ENCODE measurements at places on chromosomes 13 and 19.

DNA sequence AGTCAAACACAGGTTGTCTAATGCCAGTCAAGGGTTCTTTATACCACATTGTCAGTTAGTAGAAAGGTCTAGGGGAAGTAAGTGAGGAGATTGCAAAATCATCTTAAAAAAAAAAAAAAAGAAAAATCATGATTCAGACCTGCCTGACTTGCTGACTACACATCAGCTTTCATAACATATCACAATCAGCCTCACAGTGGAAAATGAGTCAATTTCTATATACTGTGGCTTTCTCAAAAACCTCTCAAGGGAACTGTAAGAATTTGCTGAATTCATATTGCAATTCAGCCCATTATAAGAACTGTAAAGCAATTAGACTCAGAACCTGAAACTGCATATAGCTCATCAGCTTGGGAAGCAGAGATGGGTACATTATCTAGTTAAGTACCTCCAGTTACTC lies 75.3 kb upstream of the GPC6 start:
- DNase-seq: peak; percentile 91

- no peak for DNase-seq
These were observed 7.2 kb downstream of the FUT5 start for GRCh38 chr19:5863030-5863665.

- DNase-seq: no peak
These were observed 506.6 kb downstream of the PCDH9 start for GRCh38 chr13:66723576-66723975.

GRCh38 chr13:82713687-82714405 lies 1168.4 kb downstream of the SLITRK1 start:
- DNase-seq: peak; percentile 3

- DNase-seq: no peak
These were observed 20.9 kb downstream of the LIG4 start for GRCh38 chr13:108194435-108194936.

DNA sequence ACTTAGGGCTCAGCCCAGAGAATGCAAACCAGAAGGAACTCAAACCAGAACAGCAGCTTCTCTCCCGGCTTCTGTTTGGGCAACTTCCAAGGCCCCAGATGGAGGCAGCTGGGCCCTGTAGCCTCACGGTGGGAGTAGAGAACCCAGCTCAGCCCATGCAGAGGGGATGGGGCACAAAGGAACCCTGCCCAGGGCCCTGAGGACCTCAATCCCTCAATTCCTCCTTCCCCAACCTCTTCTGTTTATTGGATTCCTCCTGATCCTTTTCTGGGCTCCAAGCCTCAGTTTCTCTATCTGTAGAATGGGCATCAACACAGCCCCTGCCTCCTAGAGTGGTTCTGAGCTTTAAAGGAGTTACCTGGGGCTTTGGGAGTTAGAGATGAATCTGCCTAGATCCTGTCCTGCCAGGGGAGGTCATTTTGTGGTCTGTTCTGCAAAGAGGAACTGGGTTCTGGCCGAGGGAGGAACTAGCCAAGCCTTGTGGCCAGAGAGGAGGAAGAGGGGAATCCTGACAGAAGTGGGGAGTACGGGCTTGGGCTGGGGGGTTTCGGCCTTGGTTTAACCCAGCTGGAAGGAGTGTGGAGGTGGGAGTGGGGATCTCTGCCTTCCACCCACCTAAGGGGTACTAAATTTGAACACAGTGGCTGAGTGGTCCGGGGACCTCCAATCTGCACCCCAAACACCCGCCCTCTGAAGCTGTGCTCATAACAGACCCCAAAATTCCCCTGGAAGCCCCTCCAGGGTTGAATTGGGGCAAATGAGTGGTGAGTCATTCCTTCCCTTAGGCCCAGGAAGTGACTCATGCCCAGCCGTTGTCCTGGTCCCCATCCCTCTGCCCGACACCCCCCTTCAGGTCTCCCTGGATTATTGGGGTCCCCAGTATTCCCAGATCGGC lies 2.7 kb downstream of the ADGRE5 start:
- DNase-seq: peak; percentile 61

DNA sequence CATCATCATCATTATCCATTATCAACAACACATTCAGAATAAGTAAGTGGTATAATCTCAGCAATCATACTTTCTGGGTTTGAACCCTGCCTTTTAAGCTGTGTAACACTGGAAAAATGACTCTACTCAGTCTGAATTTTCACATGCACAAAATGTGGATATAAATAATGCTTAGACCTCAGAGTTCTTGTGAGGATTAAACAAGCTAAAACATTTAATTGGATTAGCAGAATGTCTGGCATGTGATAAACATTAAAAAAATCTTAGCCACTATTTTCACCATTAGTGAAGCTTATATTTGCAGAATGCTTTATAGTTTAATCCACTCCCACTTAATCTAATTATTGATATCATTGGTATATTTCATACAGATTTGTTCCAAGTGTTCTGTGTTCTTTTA lies 412.3 kb downstream of the RFC3 start:
- DNase-seq: no peak

DNA sequence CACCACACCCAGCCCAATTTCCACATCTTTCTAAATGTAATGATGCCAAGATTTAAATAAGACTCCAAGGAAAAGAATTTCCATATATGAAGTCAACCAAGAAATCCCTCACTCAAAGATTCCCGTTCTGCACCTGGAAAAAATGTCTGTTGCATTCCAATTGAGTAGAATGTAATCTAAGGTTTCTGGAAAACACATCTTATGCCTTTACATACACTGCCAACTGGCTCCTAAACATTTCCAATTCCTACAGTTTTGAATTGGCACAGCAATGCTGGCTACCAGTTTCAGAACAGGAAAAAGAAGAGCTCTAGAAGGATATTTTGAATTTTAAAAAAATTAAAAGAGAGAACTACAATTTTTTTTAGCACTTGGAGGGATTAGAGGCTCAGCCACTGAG lies 43.0 kb downstream of the COL4A2 start:
- DNase-seq: no peak

DNA sequence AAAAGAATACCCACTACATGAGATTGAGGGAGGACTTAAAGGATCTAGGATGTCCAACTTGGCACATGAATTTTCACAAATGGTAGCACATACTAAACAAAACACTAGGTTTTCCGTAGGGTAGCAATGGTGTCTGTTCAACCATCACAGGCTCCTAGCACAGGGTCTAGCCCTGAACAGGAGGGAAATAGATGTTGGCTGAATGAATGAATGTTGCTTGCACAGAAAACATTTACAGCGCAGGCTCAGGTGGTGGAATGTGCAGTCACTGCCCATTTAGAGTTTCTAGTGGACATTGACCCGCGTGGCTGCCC lies 1.9 kb upstream of the MYCBP2 start:
- DNase-seq: no peak

DNA sequence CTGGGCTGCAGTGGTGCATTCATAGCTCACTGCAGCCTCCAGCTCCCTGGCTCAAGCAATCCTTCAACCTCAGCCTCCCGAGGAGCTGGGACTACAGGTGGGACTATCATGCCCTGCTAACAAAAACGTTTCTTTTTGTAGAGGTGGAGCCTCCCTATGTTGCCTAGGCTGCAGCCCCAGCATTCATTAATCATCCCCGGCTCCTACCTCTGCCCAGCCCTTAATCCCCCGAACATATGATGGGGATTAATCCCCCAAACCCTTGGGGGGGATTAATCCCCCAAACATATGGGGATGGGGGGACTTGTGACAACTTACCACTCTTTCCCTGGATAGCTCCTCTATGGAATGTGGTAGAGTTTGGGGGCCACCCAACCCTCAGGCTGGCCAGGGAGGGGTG lies 45.9 kb downstream of the SUGP2 start:
- DNase-seq: no peak

- peak; percentile 27 for DNase-seq
These were observed 35.7 kb upstream of the FAM216B start for GRCh38 chr13:42745655-42746054.

DNA sequence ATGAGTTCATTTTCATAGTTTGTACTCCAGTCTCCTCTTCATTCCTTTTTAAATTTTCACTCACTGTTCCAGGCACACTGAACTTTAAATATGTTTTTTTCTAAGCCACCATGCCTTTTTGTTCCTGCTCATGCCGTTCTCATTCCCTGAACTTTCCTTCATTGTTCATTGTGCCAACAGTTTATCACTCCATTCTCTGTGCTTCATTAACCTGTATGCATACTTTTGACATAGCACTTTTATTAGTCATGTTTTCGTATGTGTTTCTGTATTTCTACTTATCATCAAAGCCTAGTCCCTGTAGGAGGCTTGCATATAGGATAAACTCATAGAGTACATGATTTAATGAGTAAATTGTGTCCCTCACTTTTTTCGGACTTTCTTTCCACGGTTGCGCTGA lies 65.3 kb downstream of the PCDH20 start:
- DNase-seq: no peak

DNA sequence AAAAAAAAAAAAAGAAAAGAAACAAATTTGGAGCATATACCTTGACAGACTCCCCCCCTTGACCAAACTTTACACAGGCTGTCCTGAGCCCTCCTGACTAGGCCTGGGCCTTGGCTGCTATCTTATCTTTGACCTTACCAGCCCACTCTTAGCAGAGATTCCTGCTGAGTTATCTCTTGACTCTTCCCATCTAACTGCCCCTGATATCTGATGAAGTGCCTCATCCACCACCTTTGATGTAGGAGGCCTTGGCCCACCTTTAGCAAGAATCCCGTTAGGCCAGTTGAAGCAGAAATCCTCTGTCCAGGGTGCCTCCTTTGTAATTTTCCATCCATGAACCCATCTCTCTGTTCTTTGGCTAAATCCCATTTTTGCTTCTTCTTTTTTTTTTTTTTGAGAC lies 43.6 kb downstream of the NLRP12 start:
- no peak for DNase-seq

DNA sequence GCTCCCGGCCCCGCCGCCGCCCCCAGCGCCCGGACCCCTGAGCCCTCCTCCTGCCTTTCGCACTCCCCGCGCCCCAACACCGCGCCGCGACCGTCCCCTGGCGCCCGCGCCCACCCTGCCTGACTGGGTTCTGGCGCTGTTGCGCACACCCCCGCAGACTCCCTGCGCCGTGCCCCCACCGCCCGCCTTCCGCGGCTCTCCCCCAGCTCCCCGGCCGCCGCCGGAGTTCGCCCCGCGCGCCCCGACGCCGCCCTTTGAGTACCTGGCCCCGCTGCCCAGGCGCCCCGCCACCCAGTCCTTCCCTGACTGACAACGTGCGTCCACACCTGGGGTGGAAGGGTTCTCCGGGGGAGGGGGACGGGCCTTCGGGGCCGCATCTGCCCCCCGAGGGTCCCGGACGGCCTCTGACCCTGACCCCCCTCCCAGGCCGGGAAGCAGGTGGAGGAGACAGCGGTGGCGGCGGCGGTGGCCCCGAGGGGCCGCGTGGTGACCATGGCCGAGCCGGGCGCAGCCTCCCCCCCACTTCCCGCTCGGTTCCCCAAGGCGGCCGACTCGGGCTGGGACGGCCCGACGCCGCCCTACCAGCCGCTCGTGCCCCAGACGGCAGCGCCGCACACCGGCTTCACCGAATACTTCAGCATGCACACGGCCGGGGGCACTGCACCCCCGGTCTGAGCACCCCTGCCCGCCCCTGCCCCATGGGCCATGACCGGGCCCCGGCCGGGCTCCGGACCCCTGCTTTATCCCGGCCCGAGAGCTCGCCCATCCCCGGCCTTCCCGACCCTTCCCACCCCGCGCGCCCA lies 1.4 kb upstream of the MEGF8 start:
- DNase-seq: no peak

- DNase-seq: no peak
These were observed 334.0 kb downstream of the LIG4 start for GRCh38 chr13:107881362-107881761.

DNA sequence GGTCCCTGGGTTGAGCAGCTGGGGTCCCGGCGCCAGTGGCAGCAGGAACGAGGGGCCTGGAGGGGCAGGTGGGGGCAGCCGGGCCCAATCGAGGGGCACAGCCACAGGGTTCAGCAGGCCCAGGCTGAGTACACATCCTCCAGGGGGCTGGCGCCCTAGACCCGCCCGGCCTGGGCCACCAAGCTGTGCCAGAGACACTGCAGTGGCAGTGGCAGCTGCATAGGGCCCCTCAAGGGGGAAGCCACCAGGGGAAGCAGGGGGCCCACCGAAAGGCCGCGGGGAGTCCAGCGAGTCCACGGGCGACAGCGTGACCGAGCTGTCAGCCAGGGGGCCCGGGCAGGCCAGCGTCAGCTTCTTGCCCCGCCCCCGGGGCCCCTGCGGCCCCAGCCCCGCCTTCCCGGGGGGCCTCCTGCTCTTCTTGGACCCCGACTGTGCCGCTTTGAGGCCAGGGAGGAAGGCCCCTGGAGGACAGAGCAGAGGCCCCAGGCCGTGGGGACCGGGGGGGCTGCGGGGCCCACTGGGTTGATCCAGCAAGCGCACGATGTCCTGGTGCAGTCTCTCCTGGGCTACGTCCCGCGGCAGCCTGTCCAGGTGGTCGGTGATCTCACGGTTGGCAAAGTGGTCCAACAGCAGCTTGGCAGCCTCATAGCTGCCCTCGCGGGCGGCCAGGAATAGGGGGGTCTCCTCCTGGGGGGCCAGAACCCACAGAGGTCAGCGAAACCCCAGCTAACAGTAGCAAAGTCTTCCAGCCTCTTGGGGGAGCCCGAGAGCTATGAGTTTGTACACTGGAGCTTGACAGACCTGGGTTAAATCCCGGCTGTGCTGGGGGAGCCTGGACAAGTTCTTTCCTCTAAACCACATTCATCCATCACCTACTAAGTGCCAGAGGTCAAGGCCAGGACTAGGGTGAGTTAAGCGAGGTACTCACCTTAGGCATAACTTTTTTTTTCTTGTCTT lies 39.5 kb downstream of the NOTCH3 start:
- peak; percentile 56 for DNase-seq

DNA sequence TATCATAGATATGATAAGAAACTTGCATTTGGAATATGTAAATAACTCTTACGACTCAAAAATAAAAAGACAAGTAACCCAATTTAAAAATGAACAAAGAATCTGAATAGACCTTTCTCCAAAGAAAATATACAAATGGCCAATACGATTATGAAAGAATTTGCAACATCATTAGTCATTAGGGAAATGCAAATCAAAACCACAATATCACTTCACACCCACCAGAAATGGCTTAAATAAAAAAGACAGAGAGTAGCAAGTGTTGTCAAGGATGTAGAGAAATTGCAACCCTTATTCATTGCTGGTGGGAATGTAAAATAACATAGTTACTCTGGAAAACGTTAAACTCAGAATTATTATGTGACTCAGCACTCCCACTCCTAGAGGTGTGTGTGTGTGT lies 226.6 kb upstream of the MAB21L1 start:
- DNase-seq: no peak

DNA sequence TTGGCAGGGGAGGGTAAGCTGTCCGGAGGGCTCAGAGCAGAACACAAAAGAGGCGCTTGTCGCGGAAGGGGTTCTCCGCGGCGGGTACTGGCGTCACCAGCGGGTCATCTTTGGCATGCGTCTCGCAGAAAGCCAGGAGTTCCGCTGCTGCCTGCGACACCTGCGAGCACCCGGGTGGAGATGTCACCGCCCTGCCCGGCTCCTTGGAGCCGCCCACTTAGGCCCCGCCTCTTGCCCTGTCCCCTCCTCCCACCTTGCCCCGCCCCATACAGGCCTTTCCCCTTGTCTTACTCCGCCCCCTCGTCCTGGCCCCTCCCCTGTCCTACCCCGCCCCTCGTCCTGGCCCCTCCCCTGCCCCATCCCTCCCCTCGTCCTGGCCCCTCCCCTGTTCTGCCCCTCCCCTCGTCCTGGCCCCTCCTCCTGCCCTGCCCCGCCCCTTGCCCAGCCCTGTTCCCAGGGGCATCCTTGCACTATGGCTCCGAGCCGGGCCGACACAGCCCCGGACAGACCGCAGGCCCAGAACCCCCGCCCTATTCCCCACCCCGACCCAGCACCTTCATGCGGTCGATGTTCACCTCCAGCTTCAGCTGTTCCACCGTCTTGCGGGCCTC lies 1.9 kb downstream of the GNG8 start:
- peak; percentile 80 for DNase-seq

Measured in cardiac fibroblast (primary cell).